GM04503 (cell line): ENCODE measurements at places on chromosomes 2 and 18.
A peak's percentile ranks its signal among the peaks of the same experiment; 100 is the strongest.

- no peak for DNase-seq
Observed at GRCh38 chr2:80499095-80499494, 194.5 kb upstream of the LRRTM1 start.

- no peak for DNase-seq
Observed at GRCh38 chr2:16325016-16325975, 340.3 kb downstream of the CYRIA start.

DNA sequence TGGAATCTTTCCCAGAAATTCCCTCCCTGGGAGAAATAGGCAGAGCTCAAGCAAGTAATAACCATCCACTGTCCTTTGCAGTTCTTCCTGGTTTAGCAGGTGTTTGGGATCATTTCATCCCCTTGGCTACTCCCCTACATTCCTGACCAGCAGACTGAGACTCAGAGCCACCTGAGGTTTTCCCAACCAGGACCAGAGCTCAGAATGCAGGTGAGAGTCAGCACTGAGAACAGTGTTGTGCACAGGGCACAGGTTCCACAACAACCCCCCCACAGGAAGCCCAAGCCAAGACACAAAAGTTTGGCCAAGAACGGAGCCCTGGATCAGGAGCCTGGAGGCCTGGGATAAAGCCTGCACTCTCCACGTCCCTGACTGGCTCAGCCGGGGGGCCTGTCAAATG lies 21.0 kb upstream of the LOXHD1 start:
- no peak for DNase-seq

GRCh38 chr2:85933753-85934594 lies 45.2 kb upstream of the ST3GAL5 start:
- DNase-seq = peak; percentile 66

DNA sequence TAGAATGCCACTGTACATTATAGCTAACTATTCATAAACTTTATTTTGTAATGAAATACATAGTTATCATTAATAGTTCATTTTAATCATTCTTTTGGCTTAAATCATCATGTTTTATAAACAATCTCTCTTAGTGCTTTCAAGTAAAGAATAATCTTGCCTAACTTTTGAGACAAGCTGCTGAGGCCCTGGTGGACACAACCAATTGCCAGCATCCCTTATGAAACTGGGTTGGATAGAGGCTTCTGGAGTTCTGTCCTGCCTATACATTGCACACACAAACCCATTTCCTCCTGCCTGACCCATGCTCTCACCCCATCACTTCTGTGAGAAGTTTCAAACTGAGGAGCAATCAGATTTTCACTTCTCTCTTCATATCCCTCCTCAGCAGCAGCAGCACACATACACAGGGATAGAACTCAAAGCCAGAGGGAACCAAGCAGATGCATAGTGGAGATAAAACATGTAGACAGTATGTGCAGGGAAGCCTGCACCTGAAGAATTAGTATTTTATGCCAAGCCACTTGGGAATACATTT lies 450.0 kb upstream of the SLC14A2 start:
- no peak for DNase-seq

DNA sequence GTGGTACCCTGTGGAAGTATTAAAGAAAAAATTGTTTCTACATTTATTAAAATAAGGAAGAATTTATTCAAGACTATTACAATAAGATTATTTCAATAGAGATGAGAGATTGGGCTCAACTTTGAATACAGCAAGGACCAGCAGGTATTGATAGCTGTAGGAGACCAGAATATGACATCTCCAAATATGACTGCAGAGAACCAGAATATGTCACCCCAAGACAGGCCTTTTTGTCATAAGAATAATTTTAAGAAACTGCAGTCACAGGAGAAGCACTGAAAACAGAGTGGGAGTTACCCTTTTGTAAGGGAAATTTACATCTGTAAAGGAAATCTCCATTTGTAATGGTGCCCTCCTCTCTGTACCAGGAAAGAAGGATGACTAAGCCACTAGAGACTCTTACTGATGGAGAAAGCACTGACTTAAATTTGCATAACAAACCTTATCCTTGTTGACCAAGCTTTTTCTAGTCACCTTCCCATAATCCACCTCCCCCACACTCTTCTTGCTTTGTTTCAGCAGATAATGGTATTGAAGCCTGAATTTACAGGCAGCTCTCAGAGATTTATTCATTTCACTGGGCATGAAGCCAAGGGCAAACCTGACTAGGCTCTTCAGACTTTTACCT lies 145.1 kb upstream of the RMP24 start:
- DNase-seq = no peak

GRCh38 chr2:120460511-120460910 lies 114.6 kb downstream of the INHBB start:
- no peak for DNase-seq

GRCh38 chr2:29741132-29741531 lies 180.3 kb downstream of the ALK start:
- DNase-seq = no peak

GRCh38 chr2:195338856-195339255 lies 318.2 kb upstream of the SLC39A10 start:
- DNase-seq = no peak

- no peak for DNase-seq
Observed at GRCh38 chr2:138155304-138155703, 191.0 kb downstream of the HNMT start.

DNA sequence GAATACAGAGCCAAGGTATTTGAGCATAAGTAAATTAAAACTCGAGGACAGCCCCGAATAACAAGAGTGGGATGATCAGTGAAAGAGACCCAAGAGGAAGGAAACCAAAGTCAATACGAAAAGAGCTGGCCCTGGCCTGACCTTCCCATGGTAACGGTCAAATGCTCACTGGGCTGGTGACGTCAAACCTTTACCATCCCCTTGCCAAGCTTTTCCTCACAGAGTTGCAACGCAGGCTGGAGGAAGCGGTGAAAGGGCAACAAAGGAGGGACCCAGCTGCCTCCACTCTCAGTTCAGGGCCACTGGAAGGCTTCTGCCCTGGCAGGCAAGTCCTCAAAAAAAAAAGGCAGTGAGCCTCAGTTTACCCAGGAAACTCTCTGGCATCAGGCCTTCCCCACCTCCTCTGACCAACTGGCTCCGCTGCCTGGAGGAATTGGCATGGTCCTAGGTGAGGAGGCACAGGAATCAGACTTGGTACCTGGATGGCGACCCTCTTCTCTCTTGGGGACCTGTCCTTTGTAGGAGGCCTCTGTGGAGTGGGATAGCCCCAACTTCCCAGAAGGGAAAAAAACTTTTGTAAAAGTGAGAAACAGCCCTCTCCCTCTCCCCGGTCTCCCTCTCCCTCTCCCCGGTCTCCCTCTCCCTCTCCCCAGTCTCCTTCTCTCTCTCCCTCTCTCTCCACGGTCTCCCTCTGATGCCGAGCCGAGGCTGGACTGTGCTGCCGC lies 212.4 kb downstream of the ANAPC1 start:
- no peak for DNase-seq

DNA sequence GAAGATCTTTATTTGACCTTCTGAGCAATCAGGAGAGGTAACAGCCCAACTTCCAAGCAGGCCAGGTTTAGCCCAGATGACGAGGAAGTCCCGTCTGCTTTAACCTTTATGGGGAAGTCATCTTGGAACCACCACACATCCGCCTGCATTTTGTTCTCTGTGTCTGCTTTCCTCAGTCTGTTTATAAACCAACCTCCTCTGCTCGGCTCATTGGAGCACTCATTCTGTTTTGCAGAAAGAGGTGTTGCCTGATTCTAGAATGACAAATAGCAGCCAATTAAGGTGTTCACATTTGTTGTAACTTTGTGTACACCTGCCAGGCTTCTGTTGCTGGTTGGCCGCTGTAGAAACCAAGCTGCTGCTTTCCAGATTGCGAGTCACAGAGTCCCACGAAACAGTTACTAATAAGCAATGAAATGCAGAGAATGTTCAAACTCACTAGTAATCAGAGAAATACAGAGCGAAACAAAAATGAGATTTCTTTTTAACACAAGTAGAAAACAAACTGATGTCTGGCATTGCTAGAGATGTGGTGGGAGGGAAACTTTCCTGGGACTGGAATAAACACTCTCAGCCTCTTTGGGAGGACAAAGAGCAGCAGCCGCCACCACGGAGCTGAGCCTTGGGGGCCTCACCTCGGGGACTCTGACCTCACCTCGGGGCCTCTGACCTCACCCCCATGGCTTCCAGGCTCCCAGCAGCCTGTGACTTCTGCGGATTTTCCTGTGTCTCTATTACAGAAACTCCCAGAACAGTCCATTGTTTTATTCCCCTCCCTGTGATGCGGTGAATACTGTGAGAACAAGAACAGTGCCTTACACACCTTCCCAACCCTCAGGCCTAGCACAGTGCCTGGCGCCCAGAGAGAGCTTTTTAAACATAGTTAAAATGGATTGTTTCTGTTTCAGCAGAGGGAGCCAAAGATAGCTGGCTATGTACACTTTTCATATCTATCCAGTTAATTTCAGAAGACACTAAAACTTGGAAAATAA lies 64.0 kb downstream of the MBP start:
- no peak for DNase-seq

- DNase-seq = peak; percentile 39
Observed at GRCh38 chr2:188292348-188293239, 920 bp downstream of the GULP1 start.

- DNase-seq = no peak
Observed at GRCh38 chr18:28091197-28091596, 85.7 kb downstream of the CDH2 start.

- DNase-seq = no peak
Observed at GRCh38 chr2:37287966-37288365, 36.7 kb downstream of the PRKD3 start.

- DNase-seq = no peak
Observed at GRCh38 chr18:79612291-79613108, 67.1 kb upstream of the CTDP1 start.

DNA sequence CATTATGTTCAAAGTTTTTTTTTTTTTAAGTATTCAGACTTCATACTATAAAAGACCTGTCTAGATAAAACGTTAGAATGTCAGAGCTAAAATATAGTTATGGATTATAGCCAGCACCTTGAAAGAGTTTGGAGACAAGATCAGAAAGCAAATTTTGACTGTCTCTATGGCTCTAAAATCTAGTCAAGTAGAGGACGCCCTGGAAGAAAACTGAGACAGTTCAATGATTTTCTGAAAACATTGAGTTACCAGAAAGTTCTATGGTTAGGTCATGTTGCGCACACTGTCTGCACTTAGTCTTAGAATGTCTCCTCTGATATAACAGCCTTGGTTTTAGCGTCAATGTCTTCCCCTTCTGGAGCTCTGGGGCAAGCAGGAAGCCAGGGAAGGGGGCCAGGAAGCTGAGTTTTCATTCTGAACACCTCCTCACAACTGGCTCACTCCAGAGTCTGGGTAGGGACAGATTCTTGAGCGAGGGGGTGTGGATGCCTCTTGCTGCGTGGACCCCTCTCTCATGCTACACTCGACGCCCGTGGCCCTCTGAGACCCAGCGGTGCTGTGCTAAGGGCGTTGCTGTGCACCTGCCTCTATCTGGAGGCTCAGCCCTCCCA lies 99.5 kb downstream of the RNF144A start:
- no peak for DNase-seq

- DNase-seq = no peak
Observed at GRCh38 chr2:71897836-71898235, 249.8 kb downstream of the CYP26B1 start.

- DNase-seq = no peak
Observed at GRCh38 chr18:36459786-36460185, 162.3 kb downstream of the FHOD3 start.

DNA sequence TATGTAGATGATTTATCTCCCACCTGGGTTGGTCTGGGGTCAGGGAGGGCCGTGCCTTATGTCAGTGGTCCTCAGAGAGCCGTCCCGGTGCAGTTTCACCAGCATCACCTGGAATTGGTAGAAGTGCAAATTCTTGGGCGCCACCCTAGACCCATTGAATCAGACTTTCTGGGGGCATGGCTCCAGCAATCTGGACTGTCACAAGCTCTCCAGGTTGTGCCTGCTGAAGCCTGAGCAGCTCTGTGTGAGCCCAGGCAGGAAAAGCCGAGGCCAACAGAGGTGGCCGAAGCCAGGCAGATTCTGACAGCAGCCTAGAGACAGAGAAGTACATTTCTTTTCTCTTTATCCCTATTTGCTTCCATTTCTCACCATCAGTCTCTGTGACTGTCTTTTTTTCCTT lies 98.4 kb upstream of the SEC11C start:
- DNase-seq = no peak

GRCh38 chr2:233033672-233034071 lies 1.2 kb downstream of the NEU2 start:
- no peak for DNase-seq

GRCh38 chr2:88126772-88127637 lies 857 bp downstream of the FABP1 start:
- no peak for DNase-seq

GRCh38 chr2:182980115-182980514 lies 58.1 kb downstream of the NCKAP1 start:
- DNase-seq = peak; percentile 5
